ENCODE measurements at places on chromosomes 2 and 18.

DNA sequence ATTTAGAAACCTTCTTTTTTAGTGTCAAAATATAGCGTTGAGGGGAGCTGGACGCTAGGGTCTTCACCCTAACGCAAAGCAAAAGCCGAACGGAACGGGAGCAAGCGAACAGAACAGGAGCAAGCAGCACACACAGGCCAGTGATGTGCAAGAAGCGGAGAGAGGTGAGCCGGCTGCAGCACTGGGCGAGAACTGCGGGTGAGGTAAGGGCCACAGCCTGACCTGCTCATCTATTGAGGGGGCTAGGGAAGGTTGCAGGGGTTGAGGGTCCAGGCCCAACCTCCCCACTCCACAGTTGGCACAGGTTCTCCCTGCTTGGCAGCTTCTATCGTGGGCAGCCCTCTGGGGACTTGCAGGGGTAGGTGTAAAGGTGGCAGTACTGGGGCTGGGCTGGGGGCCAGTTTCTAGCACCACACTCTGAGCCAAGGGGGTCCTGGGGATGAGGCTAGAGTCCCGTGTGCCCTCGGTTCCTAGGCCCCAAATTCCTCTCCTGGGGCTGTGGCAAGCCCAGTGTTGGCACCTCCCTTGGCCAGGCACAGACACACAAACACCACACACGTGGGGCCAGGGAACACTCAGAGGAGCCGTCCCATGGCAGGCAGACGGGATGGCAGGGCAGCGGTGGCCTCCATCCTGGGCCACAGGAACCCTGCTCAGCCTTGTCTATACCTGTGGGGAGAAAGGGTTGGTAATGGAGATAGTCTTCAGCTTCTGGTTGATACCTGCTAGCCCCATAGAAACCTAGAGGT lies 1.2 kb upstream of the ABCB6 start:
- DNase-seq, result no peak

DNA sequence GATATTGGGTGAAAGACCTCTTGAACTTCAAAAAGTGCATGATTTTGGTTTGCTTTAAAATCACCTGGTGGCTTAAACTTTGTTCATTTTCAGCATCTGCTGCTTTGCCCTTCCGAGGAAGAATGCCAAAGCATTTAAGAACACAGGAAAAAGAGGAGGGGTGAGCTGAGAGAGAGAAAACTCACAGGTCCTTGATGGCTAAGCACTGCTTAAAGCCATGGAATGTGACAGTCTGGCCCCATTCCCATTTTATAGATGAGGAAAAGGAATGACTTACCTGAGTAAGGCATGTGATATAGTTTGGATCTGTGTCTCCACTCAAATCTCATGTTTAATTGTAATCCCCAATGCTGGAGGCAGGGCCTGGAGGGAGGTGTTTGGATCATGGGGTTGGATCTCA lies 58.1 kb downstream of the KCNS3 start:
- no peak for DNase-seq

DNA sequence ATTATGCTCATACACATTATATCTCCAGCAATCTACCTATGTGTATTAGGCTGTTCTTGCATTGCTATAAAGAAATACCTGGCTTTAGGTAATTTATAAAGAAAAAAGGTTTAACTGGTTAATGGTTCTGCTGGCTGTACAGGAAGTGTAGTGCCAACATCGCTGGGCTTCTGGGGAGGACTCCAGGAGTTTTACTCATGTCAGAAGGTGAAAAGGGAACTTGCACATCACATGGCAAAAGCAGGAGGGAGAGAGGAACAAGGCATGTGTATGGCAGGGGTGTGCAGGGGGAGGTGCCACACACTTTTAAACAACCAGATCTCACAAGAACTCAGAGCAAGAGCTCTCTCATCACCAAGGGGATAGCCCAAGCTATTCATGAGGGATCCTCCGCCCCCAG lies 715.4 kb upstream of the ZEB2 start:
- no peak for DNase-seq

GRCh38 chr2:128389388-128390086 lies 70.9 kb upstream of the HS6ST1 start:
- no peak for DNase-seq

GRCh38 chr2:2325516-2325915 lies 5.6 kb downstream of the MYT1L start:
- DNase-seq, result no peak

GRCh38 chr2:169354244-169354643 lies 8.1 kb downstream of the LRP2 start:
- no peak for DNase-seq

GRCh38 chr2:27085673-27086089 lies 891 bp upstream of the KHK start:
- DNase-seq, result no peak

- DNase-seq, result no peak
These were observed 36.4 kb downstream of the PKDCC start for GRCh38 chr2:42084231-42084671.

DNA sequence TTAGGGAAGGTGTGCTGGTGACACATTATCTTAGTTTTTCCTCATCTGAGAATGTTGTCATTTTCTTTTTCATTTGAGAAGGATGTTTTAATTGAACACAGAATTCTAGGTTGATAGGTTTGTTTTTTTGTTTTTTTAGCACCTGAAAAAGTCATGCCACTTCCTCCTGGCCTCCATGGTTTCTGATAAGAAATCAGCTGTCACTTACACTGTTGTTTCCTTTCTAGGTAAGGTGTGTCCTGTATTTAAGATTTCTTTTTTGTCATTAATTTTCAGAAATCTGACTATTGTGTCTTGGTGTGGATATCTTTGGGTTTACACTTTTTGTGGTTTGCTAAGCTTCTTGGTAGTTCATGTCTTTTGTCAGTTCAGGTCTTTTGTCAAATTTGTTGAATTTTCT lies 99.3 kb downstream of the ROCK1 start:
- DNase-seq, result no peak

DNA sequence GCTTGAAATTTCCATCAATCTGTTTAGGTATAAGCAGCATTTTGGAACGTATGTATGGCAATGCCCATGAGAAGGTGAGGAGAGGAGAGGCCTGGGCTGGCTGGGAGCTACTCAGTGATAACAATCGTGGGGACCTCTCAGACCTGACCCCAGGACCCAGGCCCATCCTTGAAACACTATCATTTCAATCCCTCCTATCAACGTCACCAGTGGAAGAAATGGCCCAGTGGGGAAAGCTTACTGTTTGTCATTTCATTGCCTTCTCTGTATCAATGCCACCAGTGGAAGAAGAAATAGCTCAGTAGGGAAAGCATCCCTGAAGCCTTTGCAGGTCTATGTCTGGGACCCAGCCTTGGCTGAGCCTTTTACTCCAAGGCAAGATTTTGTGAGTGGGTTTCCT lies 44.8 kb downstream of the ASB18 start:
- no peak for DNase-seq

DNA sequence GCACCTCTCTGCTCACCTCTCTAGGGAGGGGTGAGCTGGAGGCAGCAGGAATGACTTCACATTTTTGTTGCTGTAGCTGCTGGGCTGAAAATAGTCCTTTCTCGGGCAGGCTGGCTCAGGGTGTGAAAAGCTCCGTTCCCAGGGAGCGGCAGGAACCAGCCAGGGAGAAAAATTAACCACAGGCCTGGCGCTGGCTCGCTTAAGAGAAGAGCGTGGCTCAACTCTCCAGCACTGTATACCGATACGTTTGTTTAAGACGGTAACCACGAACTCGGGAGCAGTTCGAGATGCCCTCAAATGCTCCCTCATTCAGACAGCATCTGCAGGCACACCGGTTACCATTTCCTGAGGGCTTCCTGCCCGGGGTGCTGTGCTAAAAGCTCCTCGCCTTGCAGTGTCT lies 129.6 kb downstream of the CELF4 start:
- no peak for DNase-seq

GRCh38 chr2:68100189-68100588 lies 37.4 kb upstream of the C1D start:
- no peak for DNase-seq

- DNase-seq, result no peak
These were observed 177.7 kb upstream of the TWIST2 start for GRCh38 chr2:238670111-238670585.

DNA sequence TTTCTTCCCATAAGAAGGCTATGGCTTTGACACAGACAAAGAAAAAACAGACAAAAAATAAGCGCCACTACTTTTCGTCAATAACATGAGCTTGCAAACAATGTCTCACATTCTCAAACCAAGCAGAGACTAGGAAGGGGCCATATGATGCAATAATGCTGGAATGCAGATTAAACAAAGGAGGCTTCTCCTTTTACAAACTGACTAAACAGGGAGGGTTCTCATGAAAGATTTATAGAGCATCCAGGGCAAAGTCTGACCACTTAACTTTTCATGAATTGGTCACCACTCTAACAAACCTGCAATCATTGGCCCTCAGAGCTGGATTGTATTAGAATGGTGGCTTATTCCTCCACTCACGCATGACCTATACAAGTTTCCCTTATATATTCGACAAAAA lies 663.3 kb upstream of the CHAC2 start:
- no peak for DNase-seq

DNA sequence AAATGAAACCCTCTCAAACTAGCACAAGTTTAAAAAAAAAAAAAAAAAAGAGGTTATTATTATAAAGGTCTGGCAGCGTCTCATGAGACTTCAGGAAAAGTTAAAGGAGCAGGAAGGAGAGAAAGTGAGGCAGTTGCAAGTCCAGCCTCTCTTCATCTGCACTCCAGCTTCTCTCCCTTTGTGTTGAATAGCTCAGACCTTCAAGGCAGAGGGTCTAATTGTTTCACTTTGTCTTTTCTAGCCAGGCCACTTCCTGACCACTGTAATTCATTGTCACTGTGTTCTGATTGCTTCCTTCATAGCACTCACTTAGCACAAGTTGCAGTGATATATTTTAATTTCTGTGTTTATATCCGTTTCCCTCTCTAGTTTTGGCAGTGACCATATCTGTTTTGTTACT lies 99.9 kb downstream of the SPATS2L start:
- DNase-seq, result no peak

DNA sequence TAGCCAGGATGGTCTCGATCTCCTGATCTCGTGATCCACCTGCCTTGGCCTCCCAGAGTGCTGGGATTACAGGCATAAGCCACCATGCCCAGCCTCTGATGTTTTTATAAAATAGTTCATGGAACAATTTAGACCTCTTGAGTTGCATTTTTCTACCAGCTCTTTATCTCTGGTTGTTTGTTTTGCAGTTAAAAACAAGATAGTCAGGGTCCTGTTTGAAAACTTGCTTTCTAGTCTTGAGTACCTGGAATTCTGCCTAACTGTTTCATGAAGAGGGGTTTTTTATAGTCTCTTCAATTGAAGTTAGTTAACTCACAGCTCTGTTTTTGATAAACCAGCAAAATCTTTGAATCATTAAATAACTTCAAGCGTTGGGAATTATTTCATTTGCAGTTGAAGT lies 244.8 kb downstream of the PARD3B start:
- DNase-seq, result no peak

GRCh38 chr18:75156831-75157230 lies 52.1 kb downstream of the PTGR3 start:
- DNase-seq, result no peak

GRCh38 chr2:138979131-138979785 lies 199.1 kb upstream of the NXPH2 start:
- DNase-seq, result no peak

Data from stimulated activated CD4-positive, alpha-beta T cell treated with anti-CD3 and anti-CD28 coated beads, Interleukin-15, amount 100 ng/mL, for 1 hour (primary cell).